ENCODE measurements at places on chromosomes 3 and 15.

- DNase-seq, result no peak
Measured at GRCh38 chr3:4532535-4533112, 39.5 kb downstream of the ITPR1 start.

GRCh38 chr3:105611304-105612192 lies 244.8 kb downstream of the ALCAM start:
- no peak for DNase-seq

- DNase-seq, result no peak
Measured at GRCh38 chr3:106797461-106797860, 579.8 kb upstream of the CCDC54 start.

GRCh38 chr3:76624164-76624563 lies 415.7 kb upstream of the ROBO2 start:
- DNase-seq, result no peak

DNA sequence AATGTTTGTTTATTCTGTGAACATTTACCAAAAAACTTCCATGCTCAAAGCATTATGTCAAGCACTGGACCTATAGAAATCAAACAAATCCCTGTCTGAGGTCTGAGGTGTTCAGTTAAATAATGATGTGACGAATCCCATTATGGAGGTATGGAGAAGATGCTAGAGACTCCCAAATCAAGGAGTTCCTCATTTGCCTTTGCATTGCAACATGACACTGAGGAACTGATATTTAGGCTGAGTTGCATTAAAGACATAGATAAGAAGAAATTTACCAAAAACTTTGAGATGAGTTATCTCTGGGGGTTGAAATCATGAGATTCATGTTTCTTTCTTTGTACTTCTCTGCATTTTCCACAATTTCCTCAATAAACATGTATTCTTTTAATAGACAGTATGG lies 16.0 kb downstream of the CD200 start:
- no peak for DNase-seq

GRCh38 chr3:117836296-117836695 lies 1126.7 kb downstream of the TUSC7 start:
- no peak for DNase-seq

GRCh38 chr3:86993704-86994103 lies 2.8 kb upstream of the VGLL3 start:
- no peak for DNase-seq

- peak; percentile 19 for DNase-seq
Measured at GRCh38 chr3:78176869-78177268, 1137.0 kb downstream of the ROBO2 start.

DNA sequence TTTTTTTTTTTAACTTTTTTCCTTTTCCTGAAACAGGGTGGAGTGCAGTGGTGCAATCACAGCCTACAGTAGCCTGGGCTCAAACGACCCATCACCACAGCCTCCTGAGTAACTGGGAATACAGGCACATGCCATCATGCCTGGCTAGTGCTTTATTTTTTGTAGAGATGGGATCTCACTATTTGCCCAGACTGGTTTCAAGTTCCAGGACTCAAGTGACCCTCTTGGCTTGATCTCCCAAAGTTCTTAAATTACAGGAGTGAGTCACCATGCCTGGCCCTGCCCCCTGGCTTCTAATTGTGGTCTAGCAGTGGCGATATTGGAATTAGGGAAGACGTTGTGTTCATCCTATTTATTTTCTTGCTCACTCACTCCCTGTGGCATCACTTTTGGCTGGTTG lies 1138.4 kb downstream of the SI start:
- DNase-seq, result no peak

- no peak for DNase-seq
Measured at GRCh38 chr3:42027571-42027970, 63.6 kb upstream of the TRAK1 start.

GRCh38 chr15:40487816-40488682 lies 17.3 kb downstream of the CHST14 start:
- no peak for DNase-seq

- no peak for DNase-seq
Measured at GRCh38 chr3:128606094-128606493, 44.5 kb downstream of the RPN1 start.

DNA sequence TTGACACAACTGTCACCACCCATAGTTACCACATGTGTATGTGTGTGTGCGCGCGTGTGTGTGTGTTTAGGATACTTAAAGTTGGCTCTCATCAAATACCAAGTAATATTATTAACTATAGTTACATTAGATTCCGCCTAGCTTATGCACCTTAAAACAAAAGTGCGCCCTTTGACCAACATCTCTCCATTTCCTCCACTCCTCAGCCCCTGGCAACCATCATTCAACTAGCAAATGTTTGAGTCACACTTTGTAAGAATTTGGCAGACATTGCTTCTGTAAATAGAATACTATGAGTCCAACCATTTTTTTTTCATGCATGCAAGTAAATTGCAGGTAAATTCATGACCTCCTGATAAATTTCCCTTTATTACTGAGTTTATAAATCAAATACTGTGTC lies 169.3 kb downstream of the GBE1 start:
- DNase-seq, result no peak

DNA sequence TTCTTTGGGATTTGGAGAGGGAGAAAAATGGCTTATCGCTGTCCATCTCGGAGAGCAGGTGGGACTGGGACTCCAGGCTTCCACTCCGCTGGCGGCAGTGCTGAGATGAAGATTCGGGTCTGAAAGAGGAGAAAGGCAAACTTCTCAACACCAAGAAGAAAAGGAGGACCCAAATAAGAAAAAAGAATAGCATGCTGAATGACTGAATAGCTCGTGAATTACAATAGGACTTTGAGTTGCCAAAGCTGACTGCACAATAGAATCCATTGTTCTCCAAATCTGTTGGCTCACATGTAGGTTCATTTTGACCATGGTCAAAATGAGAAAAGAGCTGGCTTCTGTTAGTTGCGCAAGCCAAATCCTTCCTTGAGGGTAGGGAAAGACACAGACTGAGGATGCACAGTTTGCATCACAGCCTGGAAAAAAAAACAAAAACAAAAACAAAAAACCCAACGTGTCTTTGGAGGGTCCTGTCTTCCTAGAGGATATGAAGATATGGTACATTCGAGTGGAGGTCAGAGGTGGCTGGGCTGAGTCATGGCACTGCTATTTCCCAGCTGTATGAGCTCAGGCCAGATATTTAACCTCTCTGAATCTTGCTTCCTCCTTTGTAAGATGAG lies 59.3 kb upstream of the LMOD3 start:
- peak; percentile 92 for DNase-seq

- DNase-seq, result no peak
Measured at GRCh38 chr3:95351158-95351557, 1288.3 kb downstream of the NSUN3 start.

- DNase-seq, result no peak
Measured at GRCh38 chr3:141386611-141387111, 18.4 kb downstream of the ZBTB38 start.

- DNase-seq, result peak; percentile 74
Measured at GRCh38 chr3:171349392-171349791, 110.8 kb downstream of the TNIK start.

- no peak for DNase-seq
Measured at GRCh38 chr3:170171563-170171962, 10.0 kb downstream of the PHC3 start.

- no peak for DNase-seq
Measured at GRCh38 chr15:93826790-93827189, 404.6 kb upstream of the MCTP2 start.

DNA sequence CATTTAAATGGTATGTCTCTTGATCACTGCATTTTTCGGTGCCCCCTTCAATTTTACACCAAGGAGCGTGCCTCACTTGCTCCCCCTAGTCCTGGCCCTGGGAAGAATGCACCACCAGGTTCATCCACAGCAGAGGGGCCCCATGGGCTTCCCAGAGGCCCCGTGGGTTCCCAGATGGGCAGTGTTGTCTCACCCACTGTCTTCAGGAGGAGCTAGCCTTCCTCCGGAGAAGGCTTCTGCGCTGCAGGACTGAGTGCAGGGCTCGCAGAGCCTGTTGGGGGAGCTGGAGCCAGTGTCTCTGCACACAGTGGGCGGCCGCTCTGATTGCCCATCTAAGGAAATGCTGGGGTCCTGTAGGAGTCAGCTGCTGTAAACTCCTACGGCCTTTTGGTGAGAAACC lies 45.9 kb downstream of the POLR2M start:
- no peak for DNase-seq

DNA sequence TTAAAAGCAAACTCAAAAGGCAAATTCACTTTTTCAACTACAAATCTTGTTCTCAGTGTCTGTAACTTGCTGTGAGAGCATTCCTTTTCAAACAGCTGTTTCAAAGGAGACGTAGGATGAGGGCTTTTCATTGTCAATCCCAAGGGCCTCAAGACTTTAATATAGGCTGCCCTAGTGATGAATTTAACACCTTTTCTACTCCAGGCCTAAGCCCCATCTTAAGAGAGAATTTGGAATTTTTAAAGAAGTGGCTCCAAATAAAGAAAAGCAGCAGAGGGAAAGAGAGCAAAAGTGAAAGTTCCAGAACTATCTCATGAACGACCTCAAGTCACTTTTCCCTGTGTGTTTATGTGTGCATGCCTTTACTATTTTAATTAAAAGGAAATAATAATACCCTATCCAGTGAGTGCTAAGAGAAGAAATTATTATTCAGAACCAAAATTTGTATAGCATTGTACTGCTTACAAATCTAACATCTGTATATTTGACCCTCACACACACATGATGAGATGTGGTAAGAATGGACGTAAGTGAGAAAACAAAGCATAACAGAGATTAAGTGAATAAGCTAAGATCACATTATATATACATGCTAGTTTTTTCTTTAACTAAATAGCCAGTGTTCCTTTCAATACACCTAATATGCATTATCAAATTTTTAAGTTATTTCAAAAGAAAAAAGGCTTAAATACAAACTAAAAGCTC lies 196.4 kb downstream of the VGLL3 start:
- no peak for DNase-seq

GRCh38 chr3:149634573-149634972 lies 23.3 kb downstream of the WWTR1 start:
- no peak for DNase-seq

All from HAP-1 (cell line).